ENCODE measurements at places on chromosomes 6 and 20.

GRCh38 chr6:54308289-54308985, at the start of gene TINAG:
Gene TINAG, plus strand, starts transcription at chr6:54308441. Its CDS starts 110 bp downstream, at chr6:54308551.
- DNase-seq: no peak

DNA sequence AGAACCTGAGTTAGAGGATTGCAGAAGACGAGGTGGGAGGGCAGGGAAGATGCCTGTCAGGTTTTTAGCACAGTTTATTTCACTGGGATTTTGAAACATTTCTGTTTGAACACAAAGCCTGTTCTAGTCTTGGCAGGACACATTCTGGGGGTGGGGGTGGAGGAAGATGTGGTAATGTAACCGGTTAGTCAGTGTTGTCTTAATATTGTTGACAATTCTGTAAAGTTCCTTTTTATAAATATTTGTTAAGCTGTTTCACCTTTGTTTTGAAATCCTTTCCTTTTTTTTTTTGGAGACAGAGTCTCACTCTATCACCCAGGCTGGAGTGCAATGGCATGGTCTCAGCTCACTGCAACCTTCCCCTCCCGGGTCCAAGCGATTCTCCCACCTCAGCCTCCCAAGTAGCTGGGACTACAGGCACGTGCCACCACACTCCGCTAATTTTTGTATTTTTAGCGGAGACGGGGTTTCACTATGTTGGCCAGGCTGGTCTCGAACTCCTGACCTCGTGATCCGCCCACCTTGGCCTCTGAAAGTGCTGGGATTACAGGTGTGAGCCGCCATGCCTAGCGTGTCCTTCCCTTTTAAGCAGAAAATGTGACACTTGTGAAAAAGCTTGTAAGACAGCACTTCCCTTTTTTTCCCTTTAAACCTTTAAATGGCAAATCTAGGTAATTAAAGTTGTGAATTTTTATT, 20.2 kb downstream of the SLC9A8 start:
- DNase-seq: no peak

- no peak for DNase-seq
Measured at GRCh38 chr6:14028631-14029030, 88.9 kb upstream of the CD83 start.

DNA sequence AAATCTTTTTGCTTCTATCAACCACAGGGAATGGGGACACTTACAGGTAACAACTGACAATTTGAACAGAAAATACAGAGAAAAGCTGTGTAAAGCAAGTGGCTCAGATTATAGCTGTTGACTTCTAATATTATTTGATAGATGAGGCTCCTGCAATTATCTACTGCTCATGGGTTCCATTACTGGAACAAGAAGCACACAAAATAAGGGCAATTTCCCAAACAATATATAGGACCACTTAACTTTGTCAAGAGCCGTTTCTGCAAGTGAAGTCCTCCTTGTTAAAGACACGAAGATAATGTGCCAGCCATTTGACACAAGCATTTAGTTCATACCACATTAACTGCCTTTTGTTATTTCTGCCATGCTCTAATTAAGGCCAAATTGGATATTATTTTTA, 315.5 kb upstream of the ARID1B start:
- DNase-seq: no peak

GRCh38 chr6:82365016-82365795, 1.6 kb downstream of the TPBG start:
- DNase-seq: no peak

GRCh38 chr20:41960166-41960565, 342.0 kb upstream of the CHD6 start:
- no peak for DNase-seq

- DNase-seq: no peak
Measured at GRCh38 chr6:169966312-169967181, 215.1 kb downstream of the ERMARD start.

- no peak for DNase-seq
Measured at GRCh38 chr6:169955731-169956437, 204.5 kb downstream of the ERMARD start.

DNA sequence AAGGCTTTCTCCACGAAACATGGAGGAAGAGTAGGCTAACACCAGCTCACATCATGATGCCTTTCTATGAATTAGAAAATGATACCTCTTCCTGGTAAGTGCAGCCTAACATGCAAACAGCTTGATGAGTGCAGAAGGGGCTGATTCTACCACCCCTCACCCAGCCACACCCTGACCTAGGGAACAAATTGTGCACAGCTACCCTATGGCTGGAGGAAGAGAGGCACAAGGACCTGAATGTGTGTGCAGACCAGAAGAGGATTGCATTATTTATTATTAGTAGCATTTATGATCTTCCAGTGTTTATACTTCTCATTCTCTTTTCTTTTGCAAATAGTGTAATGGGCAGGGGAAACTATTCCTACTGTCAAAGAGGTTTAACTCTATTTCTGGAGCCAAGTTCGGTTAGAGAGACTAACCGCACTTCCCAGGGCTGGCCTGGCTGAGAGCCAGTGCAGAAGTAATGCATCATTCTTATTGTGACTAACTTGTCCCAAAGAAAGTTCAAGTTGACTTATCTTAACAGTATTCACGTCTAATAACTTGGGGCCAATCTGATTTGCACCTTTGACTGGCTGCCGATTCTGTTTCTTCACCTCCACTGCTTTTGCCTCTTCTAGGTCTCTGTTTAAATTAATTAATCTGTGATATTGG, 237.5 kb downstream of the CD83 start:
- DNase-seq: peak; percentile 21

DNA sequence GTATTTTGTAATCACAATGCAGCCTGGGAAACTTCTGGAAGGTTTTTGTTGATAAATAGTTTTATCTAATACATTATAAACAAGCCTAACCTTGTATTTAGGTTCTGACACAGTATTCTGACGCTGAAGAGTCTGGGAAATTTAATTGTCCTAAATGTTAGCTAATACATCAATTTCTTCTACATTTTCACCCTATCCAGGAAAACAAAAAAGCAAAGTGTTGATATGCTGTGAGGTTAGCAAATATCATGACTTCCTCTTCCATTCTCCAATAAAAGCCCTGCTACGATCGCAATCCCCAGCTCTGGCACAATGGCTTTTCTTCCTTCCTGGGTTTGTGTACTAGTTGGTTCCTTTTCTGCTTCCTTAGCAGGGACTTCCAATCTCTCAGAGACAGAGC, at the start of gene C6orf58:
Gene C6orf58 (plus strand): TSS at position 301 of the 400 bp plus-strand sequence. CDS start 12 bp downstream, at position 313.
- DNase-seq: no peak

- DNase-seq: no peak
Measured at GRCh38 chr6:125421836-125422235, 120.1 kb upstream of the HDDC2 start.

DNA sequence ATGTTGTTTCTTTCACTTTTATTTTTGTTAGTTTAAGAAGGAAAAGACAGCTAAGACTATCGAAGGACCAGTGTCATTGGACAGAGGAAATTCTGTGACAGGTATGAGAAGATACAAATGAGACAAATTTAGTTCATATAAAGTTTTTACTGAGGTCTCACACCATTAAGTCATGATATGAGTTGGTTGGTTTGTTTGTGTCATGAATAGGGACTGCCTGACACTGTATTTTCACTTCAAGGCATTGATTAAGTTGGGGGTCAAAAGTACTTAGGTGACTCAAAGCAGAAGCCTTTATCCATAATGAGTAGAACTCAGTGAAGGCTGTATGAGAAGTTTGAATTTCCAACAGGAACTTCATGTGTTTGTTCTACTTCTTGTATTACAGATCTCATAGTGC, 21.3 kb upstream of the HIVEP2 start:
- no peak for DNase-seq

- DNase-seq: peak; percentile 50
Measured at GRCh38 chr20:21100578-21101452, 5.3 kb downstream of the LINC00237 start.

DNA sequence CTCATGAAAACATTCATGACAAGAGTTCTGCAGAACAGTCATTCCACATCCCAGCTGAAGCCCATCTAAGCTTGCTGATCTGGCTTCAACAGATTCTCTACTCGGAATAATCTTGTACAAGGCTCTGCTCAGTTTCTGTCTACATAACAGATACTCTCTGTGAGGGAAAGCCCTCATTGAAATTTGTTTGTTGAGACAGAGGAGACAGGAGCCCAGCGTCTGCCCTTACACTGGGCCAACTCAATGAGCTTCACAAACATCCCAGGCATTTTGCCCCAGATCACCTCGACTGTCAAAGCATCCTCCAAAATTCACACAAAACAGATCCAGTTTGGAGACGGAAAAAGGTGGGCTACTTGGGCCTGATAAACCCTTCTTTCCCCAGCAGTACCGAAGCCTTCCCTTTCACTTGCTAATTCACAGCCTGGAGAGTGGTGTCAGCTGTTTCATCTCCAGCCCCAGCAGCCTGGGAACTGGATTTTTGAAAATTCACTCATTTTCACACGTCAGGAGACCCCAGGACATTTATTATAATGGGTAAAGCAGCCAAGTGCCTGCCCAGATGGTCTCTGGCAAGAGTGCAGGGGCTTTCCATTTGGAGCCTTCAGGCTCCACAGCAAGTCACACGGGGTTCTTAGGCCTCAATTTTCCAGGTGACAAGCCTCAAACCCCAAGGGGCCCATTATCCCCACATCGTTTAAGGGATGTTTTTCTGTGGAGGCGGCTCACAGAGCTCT, 7.3 kb downstream of the CCDC167 start:
- no peak for DNase-seq

- DNase-seq: peak; percentile 30
Measured at GRCh38 chr6:10381133-10381829, 33.6 kb downstream of the TFAP2A start.

DNA sequence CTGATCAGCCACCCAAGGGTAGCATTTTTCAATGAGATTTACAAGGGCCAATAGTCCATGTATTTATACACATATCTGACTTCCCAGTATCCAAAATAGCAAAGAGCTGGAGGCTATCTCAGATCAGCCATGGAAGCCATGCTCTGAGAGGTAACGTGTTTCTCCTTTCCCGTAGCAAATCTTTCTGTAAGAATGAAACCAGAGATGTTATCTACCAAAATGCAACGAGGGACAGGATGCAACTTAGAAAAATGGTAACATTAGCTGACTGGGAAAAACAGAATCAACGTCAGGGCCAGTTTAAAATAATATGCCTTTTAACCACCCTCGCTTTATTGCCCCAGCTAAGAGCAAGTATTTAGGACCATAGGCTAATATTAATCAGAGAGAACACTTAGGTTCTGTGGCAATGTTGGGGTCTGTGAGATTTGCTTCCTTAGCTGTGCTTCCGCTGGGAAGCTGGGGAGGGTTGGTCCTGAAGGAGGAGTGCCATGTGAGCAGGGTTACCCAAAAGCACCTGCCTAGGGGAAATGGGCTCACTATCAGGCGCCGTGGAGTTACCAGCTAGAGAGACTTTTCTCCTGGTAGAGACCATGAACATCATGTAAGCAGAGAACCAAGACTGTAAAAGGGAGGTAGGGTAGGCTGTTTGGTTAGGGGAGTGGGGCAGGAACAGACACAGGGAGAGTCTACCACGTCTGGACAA, 1.2 kb downstream of the ZNF831 start:
- no peak for DNase-seq

DNA sequence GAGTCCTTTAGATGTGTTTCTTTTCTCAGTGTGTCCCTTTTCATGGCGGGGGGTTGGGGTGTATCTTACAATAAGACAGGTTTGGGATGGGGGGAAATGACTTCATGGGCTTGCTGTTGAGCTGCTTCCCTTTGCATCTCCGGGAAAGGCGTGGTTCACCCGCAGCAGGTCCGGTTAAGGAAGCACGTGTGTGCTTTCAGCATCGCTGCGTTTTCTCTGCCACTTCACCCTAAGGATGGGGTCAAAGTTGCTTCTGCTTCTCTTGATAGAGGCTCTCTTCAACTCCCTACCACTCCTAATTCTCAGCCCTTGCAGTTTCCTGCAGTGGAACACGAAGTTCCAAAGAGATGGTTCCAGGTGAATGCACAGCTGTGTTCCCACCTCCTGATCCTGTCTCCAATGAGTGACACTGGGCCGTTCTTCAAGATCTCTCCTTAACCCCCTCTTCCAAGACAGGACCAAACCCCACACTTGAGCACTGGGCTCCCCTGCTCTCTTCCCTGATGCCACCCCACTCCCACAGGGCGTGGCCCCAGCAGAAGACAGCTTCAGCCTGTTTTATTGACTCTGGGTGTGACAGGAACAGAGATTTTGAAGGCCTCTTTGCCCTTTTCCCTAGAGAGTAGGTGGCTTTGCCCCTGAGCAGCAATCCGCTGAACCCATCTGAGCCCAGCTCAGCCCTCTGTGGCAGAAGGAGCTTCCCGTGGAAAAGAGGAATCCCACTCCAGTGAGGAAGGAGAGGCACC, 85.2 kb downstream of the PLEKHG1 start:
- DNase-seq: no peak

Measured in stimulated activated naive CD8-positive, alpha-beta T cell treated with anti-CD3 and anti-CD28 coated beads, Interleukin-15, amount 100 ng/mL, for 72 hours (primary cell).